C1 segment of cervical spinal cord (tissue), 14 donors: ENCODE measurements at places on chromosomes 7 and 10.

- no peak for DNase-seq
These were observed 167.3 kb upstream of the MYO3A start for GRCh38 chr10:25766687-25767221.

GRCh38 chr10:5466451-5467206 lies 32.7 kb downstream of the CALML5 start:
- DNase-seq = no peak

DNA sequence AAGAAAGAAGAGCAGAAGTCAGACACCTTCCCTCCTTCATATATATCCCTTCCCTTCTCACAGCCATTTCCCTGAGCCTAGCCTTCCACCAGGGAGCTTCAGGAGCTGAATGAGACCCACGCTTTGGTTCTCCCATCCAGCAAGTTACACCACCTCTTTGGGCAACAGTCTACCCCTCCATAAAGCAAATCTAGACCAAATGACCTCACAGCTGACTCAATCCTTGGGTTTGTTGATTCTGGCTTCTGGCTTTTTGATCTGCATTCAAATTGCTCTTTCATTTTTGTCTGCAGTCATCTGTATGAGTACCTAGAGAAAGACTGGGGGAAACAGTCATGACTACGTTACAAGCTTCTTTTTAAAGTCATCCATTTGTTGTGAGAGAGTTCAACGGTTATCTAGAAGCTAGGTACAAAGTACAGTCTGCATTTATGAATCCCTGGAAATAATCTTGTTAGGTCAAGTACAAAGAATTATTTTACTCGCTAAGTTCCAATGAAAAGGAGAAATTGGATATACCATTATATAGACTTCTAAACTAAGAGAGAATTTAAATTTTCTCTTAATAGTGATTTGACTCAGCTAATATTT lies 86.3 kb downstream of the RAB11FIP2 start:
- DNase-seq = no peak

DNA sequence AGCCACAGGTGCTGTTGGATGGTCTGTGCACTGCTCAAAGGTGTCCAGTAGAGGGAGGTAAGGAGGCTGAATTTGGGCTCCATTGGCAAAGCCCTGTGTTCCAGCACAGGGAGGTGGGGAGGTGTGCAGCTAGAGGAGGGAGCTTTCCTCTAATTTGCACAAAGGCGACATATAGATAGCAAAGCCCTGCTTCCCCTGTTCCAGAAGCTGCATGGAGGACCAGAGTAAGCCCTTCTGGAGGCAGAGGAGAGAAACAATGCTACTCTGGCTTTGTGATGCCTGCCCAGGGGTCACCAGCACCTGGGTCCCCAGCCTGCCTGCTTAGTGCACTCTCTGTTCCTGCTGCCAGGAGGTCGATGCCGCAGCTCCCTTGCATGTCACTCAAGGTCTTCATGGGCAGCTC lies 3.4 kb upstream of the ARHGAP22 start:
- DNase-seq = no peak

DNA sequence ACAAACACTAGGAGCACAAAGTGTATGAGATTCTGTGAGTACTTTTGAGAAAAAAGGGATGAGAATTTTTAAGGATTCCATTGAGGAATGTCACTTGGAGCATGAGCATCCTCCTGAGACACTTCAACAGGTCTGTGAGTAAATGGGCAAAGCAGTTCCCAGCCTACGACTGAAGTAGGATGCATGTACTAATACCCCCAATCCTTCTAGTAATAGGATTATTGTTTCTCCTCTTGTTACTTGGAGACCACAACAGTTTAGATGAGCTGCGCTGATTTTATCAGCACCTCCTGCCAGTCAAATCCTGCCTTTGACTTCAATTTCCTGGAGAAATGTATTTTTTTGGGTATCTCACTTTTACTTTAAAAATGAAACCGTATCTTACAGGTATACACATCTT lies 820 bp downstream of the BBS9 start:
- no peak for DNase-seq

DNA sequence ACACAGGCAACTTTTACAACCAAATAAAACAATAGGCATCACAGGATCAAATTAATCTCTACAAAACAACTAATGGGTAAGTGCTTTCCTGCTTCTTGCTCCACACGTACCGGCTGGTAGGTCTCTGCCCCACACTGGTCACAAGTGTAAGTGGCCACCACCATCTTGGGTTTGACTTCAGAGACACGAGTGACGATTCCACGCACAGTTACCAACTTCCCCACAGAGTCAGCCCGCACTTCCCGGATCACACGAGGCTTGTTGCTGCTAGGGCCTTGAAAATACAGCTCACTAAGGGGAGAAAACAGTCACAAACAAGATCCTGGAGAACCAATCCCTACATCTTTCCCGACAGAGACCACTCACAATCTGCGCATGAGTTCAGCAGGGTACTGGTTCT lies 2.3 kb downstream of the MCM7 start:
- DNase-seq = no peak

GRCh38 chr10:133257489-133258065 lies 19.1 kb downstream of the ADAM8 start:
- no peak for DNase-seq

- DNase-seq = no peak
These were observed 114.9 kb upstream of the ZEB1 start for GRCh38 chr10:31204090-31204489.

GRCh38 chr10:75744261-75744660 lies 312.8 kb downstream of the LRMDA start:
- DNase-seq = no peak

- DNase-seq = no peak
These were observed 350.6 kb downstream of the TFEC start for GRCh38 chr7:115679976-115680375.

DNA sequence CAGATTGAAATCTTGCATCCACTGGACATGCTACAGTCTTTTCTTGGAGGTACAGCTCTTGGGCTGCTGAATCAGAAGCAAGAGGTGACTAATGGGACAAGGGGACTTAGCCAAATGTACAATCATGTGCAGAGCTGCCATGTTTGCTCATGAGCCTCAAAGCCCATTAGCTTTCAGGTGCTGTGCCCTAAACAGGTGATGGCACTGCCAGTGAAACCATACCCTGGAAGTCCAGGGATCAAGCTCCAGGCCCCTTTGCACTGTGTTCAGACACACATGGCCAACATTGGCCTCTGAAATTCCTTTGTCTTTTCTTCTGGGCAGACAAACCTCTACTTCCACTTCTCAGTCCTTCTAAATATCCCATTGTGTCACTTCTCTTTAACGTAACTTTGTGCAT lies 328.2 kb downstream of the GRID1 start:
- no peak for DNase-seq

- DNase-seq = no peak
These were observed 25.5 kb upstream of the EBLN1 start for GRCh38 chr10:22243321-22243720.

- DNase-seq = no peak
These were observed 70.2 kb downstream of the DNAJB6 start for GRCh38 chr7:157406971-157407370.

GRCh38 chr7:158249692-158250091 lies 337.9 kb downstream of the PTPRN2 start:
- DNase-seq = no peak

DNA sequence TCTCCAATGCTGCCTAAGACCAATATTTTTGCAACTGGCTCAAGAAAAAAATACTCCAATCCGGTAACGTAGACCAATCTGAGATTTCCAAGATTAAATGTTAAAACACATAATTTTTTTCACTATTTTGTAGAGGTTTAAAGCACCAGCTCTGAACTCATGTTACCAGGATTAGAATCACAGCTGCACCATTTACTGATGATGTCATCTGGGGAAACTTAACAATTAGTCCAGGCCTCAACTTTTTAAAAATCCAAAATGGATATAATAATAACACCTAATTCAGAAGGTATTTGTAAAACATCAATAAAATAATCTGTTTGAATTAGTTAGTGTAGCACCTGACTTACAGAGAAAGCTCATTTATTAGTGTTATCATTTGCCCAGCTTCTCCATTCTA lies 14.4 kb downstream of the PON1 start:
- no peak for DNase-seq

DNA sequence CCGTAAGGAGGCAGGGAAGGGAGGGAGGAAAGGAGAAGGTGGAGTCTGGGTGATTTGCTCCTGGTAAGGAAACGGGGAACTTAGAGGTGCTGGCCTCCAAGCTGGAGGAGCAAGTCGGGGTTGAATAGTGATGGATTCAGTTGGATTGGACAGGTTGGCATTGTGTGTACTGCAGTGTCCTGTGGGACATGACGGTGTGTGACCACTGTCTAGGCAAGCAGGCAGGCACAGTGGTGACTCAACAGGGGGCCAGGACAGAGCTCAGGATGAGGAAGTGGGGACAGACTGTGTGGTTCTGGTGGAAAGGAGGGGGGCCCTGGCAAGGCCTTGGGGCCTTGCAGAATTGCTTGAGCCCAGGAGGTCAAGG lies 48.8 kb downstream of the COL26A1 start:
- DNase-seq = no peak

DNA sequence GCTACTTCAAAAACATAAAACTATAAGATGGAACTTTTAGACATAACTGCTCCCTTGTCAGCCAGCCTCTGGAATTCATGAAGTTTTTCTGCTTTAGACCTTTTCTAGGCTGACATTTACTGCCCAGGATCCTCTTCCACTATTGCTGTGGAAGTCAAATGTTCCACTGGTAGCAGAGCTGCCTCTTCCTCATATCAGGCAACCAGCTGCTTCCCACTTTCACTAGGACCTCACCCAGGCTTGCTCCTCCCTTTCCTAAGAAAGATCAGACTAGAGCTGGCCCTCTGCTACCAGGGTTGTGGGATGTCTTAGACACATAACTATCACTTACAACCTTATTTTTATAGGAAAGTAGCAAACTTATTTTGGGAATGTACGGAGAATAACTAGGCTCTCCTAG lies 121.5 kb downstream of the CTTNBP2 start:
- no peak for DNase-seq

DNA sequence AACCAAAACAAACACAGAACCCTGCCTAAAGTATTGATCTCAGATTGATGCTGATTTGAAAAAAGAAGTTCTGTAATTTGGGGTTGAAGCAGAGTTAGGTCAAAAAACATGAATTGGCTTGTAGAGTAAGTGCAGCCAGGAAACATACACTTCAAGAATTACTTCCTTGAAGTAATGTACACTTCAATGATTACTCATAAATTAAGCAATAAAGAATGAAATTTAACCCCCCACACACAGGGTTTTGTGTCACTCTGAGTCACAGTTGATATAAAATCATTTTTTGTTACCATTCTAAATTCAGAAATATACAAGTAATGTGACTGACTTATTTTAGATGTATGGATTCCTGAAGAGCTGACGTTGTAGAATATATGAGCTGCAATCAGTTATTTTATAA lies 622.2 kb downstream of the POM121L12 start:
- no peak for DNase-seq

GRCh38 chr7:12861070-12861469 lies 173.6 kb downstream of the ARL4A start:
- no peak for DNase-seq

- DNase-seq = no peak
These were observed 127.1 kb upstream of the THSD7A start for GRCh38 chr7:11959121-11959520.

DNA sequence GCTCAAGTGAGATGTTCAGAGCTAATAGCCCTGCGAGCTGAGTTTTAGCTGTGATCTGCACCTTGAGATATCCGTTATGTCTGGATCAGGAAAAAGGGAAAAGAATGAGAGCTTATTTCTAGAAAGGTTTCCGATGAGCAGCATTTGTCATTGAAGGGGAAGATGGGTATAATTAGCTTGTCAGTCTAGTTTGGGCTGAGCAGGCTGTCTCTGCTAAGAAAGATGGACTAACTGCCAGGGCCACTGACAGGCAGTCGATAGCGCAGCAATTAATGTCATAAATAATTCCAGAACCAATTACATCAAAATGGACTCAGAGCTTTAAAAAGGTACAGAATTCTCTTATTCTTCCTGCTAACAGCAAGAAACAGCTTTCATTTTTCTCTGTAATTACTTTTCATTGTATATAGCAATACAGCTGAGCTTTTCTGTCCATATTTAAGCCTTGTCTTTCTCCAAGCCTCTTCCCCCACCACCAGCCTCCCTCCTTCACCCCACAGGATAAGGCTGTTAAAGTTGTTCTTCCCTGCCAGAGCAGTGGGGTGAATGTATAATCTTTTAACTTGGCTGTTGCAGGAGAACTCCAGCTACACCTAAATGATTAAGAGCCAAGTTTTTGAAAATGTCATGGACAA lies 1006.5 kb downstream of the KCNMA1 start:
- DNase-seq = no peak

DNA sequence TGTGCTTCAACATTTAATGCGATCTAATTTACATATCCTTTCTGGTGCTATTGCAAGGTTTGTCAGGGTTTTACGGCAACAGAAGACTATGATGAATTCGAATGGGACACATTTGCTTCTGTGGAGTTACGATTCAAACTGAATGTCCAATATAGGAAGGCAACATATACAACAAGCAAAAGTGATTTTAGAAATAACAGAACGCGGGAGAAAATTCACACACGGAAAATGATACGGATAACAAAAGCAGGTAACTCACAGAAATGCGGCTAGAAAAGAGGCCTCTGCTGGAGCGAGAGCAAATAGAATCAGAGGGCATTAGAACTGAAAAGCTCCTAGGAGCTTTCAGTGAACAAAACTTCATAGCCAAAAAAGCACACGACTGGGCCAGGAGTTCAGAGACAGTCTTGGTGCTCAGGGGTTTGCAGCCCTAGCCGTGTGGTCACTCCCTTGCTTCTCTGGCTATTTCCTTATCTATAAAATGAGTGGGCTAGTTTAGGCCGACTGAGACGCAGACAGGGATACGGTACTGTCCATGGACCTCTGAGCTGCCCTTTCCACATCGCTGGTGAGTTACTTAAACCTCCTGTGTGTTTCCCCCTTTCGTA lies 557 bp upstream of the TAX1BP1 start:
- DNase-seq = no peak

DNA sequence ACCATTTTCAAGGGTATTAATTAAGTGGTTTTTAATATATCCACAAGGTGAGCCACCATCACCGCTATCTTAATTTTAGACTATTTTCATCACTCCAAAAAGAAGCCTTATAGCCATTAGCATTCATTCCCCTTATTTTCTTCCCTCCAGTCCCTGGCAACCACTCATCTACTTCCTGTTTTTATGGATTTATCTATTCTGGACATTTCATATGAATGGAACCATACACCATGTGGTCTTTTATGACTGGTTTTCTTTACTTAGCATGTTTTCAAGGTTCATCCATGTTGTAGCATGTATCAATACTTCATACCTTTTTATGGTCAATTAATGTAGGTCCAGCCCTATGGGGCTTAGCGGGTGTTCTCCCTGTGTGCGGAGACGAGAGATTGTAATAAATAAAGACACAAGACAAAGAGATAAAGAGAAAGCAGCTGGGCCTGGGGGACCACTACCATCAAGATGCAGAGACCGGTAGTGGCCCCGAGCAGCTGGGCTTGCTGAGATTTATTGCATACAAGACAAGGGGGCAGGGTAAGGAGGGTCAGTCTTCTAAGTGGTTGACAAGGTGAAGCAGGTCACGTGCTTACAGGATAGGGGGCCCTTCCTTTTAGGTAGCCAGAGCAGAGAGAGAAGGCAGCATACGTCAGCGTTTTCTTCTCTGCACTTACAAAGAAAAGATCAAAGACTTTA lies 14.6 kb downstream of the WBP1L start:
- no peak for DNase-seq
